ENCODE measurements at places on chromosomes 12 and 14.

DNA sequence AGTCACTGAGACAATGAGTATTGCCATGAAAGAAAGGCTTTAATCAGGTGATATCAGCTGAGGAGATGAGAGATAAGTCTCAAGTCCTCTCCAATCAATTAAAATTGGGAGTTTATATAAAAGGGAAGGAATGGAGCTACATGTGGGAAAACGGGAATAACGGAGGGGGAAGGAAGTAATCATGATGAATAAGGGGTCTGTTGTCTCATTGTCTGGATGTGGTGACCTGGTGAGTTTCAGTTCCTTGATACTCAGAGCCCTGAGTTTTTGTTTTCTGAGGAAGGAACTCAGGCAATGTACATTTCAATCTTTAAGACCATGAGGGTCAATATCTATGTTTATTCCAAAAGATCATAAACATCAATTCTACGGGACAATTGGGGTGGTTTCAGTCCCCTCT, 198.8 kb downstream of the KITLG start:
- DNase-seq = peak; percentile 14

DNA sequence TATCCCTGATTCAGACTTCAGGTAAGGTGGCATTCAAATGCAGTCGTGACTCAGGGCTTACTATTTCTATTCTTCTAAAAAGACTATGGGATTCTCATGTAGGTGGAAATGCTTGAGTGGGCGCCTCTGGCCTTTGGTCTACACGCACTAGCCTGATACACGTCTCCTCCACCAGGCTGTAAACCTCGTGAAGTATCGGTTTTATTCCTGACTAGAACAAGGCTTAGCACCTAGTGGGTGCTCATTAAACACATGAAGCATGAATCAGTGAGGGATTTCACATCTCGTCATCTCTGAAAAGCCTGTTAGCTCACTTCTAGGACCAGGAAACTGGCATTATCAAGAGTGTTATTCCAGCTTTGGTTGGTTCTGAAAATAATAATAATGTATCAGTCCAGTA, 17.7 kb upstream of the HNF1A start:
- DNase-seq = no peak

DNA sequence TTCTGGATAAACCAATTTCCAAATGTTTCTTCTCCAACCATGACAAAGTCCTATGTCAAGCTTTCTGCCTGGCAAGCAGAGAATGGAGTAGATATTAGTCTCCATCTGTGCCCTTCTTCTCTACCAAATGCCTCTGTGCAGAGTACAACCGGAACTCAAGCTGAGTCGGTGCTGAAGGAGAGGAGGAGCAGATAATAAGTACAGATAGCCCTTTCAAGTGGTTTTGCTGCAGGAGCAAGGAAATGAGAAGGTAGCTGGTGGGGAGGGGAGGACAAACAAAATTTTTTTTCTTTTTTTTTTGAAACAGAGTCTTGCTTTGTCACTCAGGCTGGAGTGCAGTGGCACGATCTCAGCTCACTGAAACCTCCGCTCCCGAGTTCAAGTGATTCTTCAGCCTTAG, 14.2 kb upstream of the HELB start:
- no peak for DNase-seq

DNA sequence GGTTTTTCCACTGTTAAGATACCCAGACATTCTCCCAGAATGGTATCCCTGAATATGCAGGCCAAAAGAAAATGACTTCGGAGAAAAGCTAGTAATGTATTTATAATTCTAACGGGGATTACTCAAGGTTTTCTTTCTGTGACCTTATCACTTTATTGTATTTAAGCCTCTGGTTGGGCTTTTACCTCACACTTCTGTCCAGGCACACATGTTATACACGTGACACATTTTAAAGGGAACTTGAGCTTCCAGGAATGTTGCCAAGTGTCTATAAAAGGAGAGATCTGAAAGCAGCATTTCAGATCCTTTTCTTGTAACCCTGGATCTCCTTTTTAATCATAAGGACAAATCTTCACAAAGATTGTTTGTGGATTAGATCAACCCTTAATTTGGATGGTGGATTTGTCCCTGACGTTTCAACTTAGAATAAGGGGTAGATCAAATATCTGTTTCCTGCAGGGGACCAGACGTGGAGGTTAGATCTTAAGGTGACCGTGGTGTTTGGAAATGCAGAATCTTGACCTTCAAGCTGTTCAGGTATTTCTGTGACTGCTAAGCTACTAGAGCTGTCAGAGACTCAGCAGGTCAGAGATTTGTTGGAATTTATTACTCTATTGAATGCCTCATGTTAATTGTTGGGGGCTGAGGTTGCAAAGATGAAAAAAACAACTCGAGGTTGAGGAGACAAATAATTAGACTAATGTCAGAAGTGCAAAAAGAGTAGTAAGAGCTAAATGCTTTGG, 1.5 kb downstream of the CIPC start:
- peak; percentile 96 for DNase-seq

- no peak for DNase-seq
Observed at GRCh38 chr12:42990387-42990786, 400.8 kb upstream of the PRICKLE1 start.

DNA sequence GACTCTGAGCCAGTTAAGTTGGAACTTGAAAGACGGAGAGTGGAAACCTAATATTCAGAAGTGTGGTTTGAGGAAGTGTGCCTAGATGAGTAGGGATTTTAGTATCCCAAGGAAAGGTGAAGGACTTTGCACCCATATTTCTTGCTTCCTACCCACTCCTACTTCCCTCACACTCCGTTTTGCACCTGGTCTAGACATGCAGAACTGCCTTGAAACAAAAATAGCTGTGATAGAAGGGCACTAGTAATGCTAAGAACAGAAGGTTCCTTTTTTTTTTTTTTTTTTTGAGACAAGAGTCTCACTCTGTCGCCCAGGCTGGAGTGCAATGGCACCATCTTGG, 732 bp upstream of the ARF3 start:
- DNase-seq = peak; percentile 22

DNA sequence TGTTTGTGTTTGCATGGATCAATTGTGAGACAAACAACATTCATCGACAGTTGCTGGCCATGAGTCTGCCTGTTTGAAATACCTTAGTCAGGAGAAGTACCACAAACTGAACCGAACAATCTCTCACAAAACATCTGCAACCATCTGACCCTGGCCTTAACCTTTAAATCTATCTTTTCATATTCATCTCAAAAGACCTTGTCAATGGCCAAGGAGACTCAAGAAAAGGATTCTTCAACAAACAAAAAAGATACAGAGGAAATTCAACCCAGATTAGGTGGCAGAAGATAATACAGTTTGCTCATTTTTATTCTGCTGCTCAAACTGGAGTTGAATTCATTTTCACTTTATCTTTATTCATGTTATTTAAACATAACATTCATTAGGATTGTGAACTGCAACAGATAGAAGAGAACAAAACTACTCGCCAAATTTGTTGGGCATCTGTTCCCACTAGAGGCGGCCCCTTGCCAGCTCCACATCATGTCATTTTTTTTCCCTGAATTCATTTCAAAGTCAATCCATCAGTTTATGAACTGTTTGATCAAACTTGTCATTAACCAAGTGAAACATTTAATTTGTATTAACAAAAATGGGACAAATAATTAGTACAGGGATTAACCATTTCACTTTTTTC, 152.3 kb upstream of the OTX2 start:
- no peak for DNase-seq

DNA sequence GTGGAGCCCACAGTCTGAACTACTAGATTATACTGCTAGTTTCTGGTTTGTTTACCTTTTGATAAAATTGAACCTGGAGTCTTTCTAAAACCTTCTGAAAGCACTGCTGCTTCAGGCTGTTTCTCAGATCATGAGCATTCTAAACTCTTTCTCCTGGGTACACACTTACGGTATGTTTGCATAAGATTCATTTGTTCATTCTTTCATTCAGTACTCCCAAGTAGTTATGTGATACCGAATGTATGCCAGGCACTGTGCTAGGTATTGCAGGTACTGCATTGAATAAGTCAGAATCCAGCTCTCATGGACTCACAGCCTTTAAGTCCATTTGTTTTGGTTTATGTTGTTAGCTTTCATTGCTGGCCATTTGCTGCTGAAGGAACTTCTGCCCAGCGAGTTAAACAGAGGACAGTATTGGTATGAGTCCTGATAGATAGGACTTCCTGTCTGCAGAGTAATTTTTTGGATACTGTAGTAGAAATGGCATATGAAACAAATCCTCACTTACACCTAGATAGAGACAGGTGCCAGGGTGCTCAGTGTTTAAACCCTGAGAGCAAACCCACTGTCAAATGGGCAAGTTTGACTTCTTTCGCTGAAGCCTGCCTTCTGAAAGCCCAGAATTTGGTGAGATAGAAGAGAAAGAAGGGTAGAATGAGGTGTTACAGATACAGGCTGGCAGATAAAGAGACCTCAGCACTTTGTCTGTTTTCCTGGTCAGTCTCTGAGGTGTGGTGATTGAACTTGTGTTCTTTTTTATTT, 2.1 kb downstream of the SUSD6 start:
- DNase-seq = no peak

DNA sequence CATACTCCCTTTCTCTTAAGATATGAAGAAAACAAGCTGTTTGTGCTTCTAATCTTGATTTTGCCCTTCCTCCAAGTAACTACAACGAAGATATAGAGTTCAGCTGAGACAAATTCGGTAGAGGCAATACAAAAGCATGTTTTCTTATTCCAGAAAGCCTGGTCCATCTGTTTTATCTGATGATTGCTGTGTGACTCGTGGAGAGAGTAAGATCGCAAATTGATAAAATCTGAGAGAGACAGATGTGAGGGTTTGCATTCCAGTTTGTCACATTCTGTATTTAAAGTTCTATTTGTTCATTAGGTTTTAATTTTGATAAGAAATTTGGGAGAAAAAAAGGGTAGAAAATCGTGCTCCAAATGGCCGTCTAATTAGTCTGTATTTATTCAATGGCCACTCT, 192.1 kb downstream of the CPNE8 start:
- no peak for DNase-seq

DNA sequence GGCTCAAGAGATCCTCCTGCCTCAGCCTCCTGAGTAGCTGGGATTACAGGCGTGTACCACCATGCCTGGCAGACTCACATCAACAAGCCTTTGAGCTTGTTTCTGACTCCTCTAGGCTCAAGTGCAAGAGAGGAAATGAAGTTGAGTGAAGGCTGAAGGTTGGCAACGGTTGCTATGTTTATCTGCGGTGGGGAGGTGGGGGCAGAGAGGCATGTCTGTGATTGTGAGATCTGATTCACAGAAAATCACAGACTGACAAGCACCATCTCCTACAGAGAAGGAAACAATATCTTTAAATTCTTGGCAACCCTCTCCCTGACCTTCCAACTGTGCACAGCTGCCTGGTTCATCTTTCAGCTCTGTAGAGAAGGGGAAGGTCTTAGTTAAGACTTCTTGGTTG, 22.1 kb upstream of the NINJ2 start:
- DNase-seq = no peak

DNA sequence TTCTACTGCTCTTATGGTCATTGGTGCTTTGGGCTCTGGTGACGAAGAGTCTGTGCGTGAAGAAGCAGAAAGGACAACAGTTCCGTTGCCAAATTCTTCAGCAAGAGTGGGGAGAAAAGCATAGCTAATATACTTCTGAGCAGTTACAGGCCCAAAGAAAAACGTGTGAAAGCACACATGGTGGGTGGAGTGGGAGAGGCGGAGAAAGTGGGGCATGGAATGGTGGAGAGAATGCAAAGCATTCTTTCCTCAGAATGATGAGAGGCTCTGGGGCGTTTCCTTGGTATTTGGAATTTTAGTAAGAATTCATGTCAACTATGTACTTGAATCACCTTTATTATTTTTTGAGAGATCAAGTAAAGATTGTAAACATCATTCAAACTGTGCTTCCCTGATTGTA, 396.1 kb downstream of the NAV3 start:
- no peak for DNase-seq

GRCh38 chr14:64828071-64828470, 51.6 kb downstream of the SPTB start:
- DNase-seq = no peak

- DNase-seq = no peak
Observed at GRCh38 chr12:38930990-38931389, 25.6 kb upstream of the CPNE8 start.

DNA sequence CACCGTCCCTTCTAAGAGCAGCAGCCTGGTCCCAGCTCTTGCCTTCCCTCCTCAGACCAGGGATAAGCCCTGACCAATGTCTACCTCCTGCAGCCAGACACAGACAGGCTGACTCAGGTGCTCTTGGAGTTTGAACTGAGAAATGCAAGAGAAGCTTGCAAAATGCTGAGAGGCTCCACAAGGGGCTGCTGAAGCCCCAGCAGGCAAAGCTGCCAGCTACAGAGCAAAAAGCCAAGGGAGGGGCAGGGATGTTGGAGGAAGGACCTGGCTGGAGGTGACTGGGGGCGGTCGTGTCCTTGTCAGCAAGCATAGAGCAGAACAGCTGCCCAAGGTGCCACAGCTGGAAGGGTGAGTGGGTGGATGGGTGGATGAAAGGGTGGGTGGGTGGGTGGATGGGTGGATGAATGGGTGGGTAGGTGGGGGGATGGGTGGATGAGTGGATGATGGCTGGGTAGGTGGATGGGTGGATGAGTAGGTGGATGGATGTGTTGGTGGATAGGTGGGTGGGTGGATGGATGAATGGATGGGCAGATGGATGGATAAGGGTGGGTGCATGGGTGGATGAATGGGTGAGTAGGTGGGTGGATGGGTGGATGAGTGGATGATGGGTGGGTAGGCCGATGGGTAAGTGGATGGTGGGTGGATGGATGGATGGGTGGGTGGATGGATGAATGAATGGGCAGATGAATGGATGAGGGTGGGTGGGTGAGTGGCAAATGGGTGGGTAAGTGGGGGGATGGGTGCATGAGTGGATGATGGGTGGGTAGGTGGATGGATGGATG, 4.0 kb upstream of the INF2 start:
- no peak for DNase-seq

DNA sequence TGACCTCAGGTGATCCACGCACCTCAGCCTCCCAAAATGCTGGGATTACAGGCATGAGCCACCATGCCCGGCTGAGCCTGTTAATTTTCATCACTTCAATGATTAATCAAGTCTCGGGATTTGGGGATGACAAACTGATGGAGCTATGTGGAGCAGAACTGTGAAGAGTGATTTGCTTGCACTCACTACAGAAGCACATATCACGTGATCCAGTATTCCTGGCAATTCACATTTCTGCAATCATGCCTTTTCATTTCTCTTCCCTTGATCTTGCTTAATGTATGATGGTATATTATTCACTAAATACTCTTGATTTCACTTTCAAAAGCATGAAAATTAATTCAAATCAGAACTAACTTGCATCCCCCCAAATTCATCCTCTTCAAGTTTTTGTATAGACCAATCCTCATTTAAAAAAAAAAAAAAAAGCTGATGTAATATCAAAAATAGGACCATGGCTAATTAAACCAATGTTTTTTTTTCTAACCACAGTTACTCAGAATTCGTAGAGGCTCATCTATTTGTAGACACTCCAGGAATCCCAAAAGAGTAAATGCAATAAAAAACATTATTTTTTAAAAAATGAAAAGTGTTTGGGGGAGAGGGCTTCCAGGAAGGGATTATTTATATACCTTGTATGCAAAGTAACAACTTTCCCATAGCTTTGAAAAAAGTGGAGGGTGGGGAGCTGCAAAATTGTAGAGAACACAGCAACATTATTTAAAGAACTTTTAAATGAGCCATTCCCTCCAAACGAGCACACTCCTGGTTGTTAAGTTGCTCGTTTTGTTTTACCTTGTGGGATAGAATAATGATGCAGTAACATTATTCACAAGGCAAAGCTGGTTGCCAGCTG, 7.0 kb upstream of the ATXN2 start:
- DNase-seq = peak; percentile 17
